NCI-H524 treated with DMSO at 0.1 percent for 48 hours (cell line): ENCODE measurements at places on chromosomes 4 and X.

DNA sequence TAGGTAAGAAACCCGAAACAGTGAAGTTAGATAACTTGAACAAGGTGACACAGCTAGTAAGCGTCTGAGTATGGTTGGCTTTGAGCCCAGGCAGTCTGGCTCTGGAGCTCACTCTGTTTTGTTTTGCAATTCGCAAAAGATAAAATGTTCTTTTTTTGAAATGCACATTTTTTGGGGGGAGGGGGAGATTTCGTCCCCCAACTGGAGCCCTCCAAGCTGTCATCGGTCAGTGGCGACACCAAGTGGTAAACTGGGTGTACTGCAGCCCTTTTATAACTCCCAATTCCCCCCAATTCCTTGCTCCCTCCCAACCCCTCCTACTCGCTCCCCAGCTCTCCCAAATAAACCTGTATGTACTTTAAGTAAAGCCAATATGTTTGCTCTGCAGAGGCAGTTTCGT lies 2.8 kb upstream of the CLCN5 start:
- DNase-seq: no peak

GRCh38 chr4:81457921-81458520 lies 13.7 kb downstream of the RASGEF1B start:
- DNase-seq: no peak

DNA sequence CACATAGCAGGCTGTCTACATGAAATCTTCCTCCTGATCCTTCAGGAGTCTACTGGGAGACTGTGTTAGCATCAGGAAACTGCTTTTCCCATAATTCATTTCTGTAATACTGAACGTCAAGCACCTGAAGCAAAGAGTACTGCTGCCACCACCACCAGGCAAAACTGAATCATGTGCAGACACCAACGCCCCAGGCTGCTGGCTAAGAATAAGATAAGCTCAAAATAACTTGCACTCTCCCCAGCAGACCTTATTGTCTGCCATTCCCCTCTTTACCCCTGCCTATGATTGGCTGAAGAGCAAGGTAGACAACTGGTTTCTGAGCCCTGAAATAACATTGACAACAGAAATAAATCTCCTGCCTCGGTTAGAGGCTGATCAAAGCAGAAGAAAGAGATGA lies 70.1 kb downstream of the LHFPL1 start:
- no peak for DNase-seq

GRCh38 chr4:78606035-78606434 lies 54.5 kb downstream of the ANXA3 start:
- no peak for DNase-seq

- DNase-seq: no peak
These were observed 195.7 kb downstream of the ARHGAP10 start for GRCh38 chr4:147927377-147928137.

- no peak for DNase-seq
These were observed 20.3 kb upstream of the DHX15 start for GRCh38 chr4:24604558-24605214.
